ENCODE measurements at places on chromosomes 12 and 14.

- no peak for DNase-seq
Observed at GRCh38 chr14:32023540-32023939, 53.6 kb upstream of the ARHGAP5 start.

GRCh38 chr12:95201056-95201670 is 16.1 kb downstream of the FGD6 start:
- no peak for DNase-seq

- no peak for DNase-seq
Observed at GRCh38 chr12:120183211-120183631, 11.3 kb downstream of the GCN1 start.

DNA sequence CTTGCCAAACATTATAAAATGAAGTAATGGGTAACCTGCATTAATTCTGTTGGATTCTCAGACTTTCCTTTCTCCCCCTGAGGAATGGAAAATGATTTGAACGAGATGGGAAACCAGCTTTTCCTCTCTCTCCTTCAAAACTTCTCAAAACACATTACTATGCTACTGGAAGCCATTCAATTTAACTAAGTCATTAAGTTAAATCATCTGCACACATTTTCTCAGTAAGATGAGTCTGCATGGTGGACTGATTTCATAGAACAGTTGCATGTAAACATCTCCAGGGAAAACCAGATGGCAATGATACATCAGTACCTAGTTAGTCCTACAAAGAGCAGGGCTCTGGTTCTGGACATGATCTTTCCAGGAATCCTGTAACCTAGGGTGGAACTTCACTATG is 59.9 kb downstream of the BMP4 start:
- DNase-seq, result no peak

DNA sequence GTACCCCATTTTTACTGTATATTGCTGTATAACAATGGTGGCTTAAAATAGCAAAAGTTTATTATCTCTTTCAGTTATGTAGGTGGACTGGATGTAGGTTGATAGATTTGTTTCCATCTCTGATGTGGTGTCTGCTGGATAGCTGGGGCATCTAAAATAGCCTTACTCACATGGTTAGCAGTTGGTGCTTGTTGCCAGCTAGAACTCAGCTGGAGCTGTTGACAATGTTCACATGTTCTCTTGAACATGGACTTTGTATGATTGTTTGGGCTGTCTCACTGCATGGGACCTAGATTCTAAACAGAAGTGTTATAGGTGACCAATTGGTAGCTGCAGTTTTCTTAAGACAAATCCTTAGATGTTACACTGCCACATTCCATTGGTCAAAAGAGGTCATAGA is 126.9 kb downstream of the GPHN start:
- no peak for DNase-seq

DNA sequence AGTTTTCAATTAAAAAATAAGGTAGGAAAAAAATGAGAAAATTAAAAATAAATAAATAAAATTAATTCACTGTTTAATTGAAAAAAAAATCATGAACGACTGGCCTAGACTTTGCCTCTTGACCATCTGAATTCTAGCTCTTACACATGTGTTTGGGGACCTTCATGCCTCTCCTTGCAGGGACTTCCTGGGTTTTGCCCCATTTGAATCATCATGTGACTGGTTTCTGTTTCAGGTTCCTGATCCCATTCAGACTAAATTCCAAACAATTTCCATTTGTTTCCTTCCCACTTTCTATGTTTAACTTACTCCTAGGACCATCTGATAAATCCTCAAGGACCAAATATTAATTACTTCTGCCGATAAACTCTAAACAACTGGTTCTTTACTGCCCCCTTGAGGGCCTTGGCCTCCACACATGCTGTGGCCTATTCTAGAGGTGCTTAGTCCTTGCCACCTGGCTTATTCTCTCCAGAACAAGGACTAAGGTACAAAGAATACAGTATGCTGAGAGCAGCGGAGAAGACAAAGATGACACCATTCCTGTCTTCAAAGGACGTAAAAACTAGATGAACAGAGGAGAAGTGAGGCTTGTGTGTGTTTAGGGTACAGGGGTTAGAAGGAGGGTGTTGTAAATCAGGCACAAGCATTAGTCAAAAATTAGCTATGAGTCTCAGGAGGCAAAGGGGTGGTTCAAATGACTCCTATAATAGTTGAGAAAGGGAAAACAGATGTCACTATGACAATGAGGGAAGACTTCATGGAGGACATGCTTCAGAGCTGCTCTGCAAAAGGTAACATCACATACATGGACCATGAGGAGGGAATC is 125.8 kb upstream of the AVPR1A start:
- DNase-seq, result peak; percentile 14

GRCh38 chr14:68268197-68268596 is 448.6 kb downstream of the RAD51B start:
- peak; percentile 59 for DNase-seq

- DNase-seq, result peak; percentile 88
Observed at GRCh38 chr12:109477185-109477962, at the start of the genes KCTD10 and UBE3B. Gene KCTD10, minus strand, starts transcription at chr12:109477300. Its CDS starts 38 bp downstream, at chr12:109477262. Gene UBE3B, plus strand, starts transcription at chr12:109477634. Its CDS starts 5,918 bp downstream, at chr12:109483552.

- no peak for DNase-seq
Observed at GRCh38 chr14:85191986-85192385, 338.0 kb upstream of the FLRT2 start.

- peak; percentile 18 for DNase-seq
Observed at GRCh38 chr12:47361389-47362021, 281.7 kb upstream of the AMIGO2 start.

- no peak for DNase-seq
Observed at GRCh38 chr14:80926397-80927082, 15.0 kb downstream of the CEP128 start.

- DNase-seq, result no peak
Observed at GRCh38 chr14:22315336-22315735, 273.7 kb downstream of the DAD1 start.

- DNase-seq, result no peak
Observed at GRCh38 chr12:46160101-46160980, 108.5 kb downstream of the SLC38A1 start.

DNA sequence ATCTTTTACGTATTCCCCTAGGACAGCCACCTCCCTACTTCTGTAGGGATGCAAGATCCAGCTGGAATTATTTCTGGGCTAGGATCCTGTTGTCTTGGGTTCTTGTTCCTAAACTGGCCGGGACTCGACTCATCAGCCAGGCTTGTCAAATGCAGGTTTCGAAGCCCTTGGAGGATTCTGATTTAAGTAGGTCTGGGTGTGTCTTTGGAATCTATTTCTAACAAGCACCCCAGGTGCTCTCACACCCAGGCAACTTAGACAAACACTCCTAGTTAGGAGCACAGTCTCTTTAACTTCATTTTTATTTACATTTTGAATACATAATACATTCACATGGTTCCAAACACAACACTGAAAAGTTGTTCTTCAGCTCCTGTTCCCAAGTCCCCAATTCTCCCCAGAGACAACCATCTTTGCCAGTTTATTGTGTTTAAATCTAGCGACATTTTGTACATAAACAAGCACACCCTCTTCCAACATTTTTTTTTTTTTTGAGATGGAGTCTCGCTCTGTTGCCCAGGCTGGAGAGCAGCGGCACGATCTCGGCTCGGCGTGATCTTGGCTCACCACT is 20.9 kb downstream of the MORN3 start:
- DNase-seq, result no peak

GRCh38 chr12:129466499-129466898 is 437.3 kb downstream of the TMEM132D start:
- DNase-seq, result no peak

DNA sequence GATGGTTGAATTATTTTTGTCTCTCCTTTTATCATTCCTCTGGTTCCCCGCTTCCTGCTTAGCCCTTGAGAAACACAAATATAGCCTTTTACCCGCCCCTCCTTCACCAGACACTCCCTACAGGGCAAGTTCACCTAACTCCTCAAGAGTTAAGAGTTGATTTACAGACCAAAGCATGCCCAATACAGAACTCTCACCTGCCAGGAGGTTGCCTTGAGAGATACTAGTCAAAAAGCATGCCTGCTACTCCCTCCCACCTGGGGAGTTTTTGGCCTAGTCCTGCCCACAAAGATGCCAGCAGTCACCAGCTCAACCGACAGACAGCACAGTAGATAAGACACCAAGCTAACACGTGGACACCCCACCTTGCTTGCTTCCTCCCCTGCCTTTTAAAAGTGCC is 11.2 kb downstream of the LGMN start:
- DNase-seq, result no peak

DNA sequence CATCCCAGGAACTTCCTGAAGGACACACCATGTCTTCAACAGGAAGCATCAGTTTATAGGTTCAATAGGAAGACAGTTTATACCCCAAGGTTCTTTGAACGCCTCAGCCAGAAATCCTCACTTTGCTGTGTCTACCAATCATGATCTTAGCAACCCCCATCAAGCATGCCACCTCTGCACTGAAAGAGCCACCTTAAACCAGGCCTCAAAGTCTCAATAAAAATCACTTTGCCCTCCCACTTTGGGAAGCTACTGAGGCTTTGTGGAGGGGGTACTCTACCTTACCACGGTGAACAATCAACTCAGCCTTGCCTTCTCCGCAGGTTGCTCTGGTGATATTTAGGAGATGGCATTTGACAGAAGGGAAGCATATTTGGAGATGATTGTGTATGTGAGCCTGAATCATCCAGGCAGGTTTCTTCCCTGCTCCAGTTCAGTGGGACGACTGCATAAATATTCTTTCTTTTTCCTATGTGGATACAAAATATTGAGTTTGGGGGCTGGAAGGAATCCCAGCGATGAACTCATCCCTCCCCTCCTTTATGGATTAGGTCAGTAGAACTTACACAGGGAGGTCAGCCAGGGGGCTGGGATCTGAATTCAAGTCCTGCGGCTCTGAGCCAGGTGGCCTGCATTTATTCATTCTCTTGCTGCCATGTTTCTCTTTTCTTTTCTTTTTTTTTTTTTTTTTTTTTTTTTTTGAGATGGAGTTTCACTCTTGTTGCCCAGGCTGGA is 42.8 kb upstream of the VASH1 start:
- DNase-seq, result no peak

- DNase-seq, result no peak
Observed at GRCh38 chr12:39490500-39491282, 47.8 kb upstream of the KIF21A start.

- no peak for DNase-seq
Observed at GRCh38 chr12:69052613-69053408, 119.8 kb upstream of the CPM start.

- no peak for DNase-seq
Observed at GRCh38 chr12:77891518-77892147, 60.9 kb downstream of the NAV3 start.

- no peak for DNase-seq
Observed at GRCh38 chr14:94780536-94781399, 10.9 kb upstream of the GSC start.

DNA sequence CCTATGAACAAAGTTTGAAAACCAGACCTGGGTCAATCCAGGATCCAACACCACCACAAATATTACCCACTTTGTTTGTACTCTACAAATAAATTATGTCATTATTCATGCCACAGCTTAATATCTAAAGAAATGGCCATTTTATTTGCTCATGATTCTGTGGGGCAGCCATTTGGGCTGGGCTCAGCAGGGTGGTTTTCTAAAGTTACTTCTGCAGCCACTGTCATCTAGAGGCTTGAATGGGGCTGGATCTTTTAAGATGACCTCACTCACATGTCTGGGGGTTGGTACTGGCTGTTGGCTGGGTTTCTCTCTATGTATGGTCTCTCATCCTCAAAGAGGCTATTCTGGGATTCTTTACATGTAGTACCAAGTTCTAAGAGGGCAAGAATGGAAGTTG is 96.2 kb downstream of the VCPKMT start:
- DNase-seq, result no peak

- DNase-seq, result no peak
Observed at GRCh38 chr12:3333583-3333982, 157.4 kb upstream of the PRMT8 start.

- no peak for DNase-seq
Observed at GRCh38 chr14:87203346-87203745, 789.6 kb downstream of the GALC start.

Measured in Ammon's horn (tissue), 1 donor.